ENCODE measurements at places on chromosomes 6 and 20.

DNA sequence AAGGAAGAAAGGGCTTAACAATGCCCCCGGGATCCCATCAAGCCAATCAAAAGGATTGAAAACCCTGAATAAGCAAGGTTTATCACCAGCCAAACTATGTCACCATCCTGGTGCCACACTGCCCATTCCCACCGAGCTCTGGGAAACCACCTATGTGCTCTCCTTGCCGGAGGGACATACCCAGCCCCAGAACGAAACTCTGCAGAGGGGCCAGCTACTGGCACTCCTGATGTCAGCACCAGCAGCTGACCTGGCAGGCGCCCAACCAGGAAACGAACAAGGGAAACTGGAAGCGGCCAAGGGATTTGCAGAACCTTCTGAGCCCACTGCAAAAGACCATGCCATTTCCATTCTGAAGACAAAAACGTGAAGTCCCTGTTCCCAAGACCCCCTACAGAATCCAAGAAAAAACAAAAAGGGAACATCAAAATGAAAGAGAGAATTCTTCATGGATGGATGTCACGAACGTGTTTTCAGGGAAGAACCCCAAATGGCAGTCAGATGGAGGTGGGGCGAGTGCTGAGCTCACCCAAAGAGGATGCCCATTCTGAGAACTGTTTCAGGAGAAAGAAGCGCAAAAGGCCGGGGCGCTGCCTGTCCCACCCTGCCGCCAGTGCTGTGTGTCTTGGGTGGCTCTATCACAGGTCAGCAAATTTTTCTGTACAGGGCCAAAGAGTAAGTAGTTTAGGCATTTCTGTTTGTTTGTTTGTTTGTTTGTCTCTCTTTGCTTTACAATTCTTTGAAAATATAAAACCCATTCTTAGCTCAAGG is 305.2 kb downstream of the ESR1 start:
- DNase-seq, result no peak

DNA sequence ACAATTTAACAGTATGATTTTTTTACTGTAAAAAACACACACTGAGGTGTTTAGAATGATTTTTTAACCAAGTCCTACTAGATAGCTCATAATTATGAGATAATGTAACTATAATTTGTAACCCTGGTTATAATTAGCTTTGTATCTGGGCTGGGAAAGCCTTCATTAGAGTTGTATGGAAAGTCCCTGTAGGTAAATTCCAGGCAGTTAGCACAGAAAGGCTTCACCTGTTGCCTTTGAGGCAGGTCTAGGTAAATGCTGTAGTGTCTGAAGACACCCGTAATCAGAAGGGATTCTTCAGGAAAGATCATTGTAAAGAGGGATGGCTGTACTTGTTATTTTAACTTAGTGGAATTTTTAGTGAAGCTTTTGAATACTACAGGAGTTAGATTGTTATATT is 1.9 kb downstream of the TMEM200A start:
- DNase-seq, result no peak

- DNase-seq, result no peak
Measured at GRCh38 chr6:26329763-26330511, 35.1 kb upstream of the BTN3A2 start.

GRCh38 chr20:38001981-38002380 is 31.3 kb downstream of the TTI1 start:
- DNase-seq, result no peak

DNA sequence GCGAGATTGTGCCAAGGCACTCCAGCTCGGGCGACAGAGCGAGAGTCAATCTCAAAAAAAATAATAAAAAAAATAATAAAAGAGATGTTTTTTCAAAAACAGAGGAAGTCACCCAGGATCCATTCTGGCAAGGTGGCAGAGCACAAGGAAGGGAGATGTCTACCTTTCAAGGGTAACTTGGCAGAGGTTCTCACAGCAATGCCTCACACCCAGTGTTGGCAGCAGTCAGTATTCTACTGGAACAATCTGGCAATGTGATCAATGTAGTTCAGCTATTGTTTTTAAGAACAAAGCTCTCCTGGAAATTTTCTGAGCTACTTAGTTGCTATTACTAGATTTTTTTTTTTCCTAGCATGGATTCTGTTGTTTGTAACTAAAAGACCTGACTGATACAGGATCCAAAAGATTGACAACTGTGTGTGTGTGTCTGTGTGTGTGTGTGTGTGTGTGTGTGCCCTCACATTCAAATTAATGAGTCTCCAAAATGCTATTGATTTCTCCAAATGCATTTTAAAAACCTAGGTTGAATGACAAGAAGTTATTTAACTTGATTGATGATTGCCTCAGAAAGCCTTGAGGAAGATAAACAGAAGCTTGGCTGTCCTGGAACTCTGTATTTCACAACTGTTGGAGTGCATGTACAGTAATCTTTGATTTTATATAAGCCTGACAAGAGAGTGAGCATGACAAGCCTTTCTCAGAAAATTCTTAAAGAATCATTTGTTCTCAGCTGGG is 114.1 kb upstream of the RREB1 start:
- no peak for DNase-seq

DNA sequence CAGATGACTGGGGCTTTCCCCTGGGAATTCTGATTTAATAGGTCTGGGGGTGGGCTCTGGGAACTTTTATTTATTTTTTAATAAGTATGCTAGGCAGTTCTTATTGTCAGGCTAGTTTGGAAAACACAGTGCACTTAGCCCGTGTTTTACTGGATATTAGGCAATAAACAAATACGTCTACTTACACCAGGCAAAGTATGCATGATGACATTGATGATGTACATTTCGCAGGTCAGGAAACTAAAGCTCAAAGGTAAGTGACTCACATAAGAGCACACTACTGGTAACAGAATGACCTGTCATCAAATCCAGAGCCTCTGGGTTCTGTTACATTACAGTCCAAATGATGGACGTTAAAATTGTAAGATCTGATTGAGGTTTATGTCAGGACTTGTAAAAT is 144.4 kb upstream of the EXOC2 start:
- no peak for DNase-seq
